ENCODE measurements at places on chromosomes 4 and X.
A peak's percentile ranks its signal among the peaks of the same experiment; 100 is the strongest.

- DNase-seq = no peak
These were observed 1.7 kb downstream of the HNRNPDL start for GRCh38 chr4:82428526-82428968.

DNA sequence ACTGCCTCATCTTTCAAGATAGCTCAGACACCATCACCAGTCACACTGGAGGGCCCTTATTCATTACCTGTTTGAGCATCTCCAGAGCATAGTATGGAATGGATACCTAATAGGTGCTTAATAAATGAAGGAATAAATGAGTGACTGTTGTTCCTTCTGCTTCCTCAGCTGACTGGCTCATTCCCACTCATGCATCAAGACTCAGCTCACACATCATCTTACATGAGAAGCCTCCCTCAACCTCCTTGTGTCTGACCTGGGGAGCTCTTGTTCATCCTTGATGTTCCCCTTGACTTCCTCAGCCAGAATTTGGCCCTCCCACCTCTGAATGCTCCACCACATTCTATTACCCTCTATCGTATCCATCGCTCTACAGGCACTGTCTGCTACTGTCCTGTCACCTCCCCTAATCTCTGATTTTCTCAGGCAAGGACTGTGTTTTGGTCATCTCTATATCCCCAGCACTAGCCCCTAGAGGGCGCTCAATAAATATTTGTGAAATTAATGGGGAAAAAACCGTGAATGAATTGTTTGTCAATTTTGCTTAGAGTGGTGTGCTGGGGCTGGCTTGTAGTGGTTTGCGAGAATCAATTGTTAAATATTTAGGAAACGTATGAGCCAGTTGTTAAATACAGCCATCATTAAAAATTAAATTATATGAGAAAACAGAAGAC lies 88.3 kb downstream of the NHSL2 start:
- DNase-seq = peak; percentile 36

DNA sequence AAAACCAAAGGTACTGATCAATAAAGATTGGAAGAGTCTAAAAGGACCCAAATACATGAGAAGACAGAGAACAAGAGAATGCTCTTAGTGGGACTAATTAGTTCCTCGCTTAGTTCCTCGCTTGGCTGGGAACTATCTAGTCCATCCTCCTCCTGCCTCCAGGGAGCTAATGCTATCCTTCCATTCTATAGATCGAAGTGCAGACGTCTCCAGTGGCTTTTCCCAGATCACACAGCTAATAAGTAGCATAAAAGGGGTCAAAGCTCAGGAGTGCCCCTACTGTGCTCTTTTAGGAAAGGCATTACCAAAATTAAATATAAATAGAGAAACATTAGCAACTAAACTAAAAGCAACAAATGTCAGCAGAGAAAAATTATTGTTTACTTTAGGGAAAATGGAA lies 42.3 kb upstream of the PPARGC1A start:
- no peak for DNase-seq

- no peak for DNase-seq
These were observed 29.9 kb downstream of the TKTL1 start for GRCh38 chrX:154325541-154325940.

DNA sequence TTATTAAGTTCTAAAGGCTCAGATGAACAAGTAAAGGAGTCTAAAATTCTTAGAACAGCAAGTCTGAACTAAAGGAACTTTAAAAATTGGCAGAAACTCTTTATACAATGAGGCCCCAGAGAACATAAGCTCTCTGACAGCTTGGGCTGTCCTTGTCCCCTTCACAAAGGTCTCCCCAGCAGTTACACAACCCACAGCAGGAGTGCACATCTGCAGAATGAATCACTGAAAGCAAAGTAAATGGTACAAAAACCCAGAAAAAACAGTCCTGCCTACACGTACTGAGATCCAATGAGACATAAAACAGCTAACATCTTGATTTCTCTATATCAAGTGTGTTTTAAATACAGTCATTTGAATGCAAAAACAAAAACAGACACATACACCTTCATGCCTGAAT lies 18.7 kb downstream of the RBBP7 start:
- DNase-seq = no peak

DNA sequence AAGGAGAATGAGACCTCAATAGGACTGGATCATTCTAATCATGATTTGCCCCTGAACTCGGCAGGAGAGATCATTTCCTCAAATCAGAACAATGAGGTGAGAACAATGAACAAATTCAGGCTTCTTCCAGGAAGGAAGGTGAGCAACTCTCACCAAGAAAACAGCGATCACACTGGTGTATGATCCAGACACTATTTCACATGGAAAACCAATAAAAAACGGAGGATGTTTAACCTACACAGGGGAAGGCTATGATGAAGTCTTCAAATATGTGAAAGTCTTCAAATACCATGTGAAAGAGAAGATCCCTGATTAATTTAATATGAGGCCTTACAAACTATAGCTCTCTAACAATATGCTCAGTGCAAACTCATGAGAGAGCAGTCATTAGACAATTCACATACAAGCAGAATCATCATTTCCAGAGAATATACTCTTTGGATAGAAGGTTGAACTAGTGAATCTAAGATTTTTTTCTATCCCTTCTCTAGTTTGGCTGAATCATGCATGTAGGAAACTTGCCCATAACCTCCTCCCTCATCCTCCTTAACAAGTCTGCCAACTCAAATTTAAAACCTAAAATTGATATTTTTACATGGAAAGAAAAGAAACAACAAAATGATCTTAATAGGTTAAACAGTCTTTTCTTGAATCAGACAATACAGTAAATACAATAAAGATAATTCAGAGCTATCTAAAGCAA lies 122.5 kb downstream of the ADAMTS3 start:
- no peak for DNase-seq

Measured in SW480 (cell line).